Stimulated activated CD4-positive, alpha-beta T cell treated with anti-CD3 and anti-CD28 coated beads, Interleukin-15, amount 100 ng/mL, for 48 hours (primary cell): ENCODE measurements at places on chromosomes 6 and 20.

GRCh38 chr20:64038565-64039292 lies 2.7 kb downstream of the C20orf204 start:
- DNase-seq: peak; percentile 54

DNA sequence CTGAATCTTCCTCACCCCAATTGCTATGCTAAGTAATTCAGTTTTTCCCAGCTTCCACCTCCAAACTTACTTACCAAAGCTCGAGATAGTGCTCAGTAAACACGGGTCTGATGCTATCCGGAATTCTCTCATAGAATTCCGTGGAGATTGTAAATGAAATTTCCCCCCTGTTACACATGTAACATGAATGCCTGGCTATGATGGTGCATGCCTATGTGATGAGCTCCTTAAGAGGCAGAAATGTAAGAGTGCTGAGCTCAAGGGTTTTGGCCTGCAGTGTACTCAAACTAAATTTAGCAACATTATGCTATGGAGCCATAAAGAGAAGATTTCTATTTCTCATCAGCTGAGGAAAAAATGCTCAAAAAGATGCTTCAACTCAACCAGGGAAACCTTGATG lies 133.4 kb upstream of the FUT9 start:
- no peak for DNase-seq

- DNase-seq: no peak
Measured at GRCh38 chr6:2718334-2719092, 32.2 kb downstream of the MYLK4 start.

DNA sequence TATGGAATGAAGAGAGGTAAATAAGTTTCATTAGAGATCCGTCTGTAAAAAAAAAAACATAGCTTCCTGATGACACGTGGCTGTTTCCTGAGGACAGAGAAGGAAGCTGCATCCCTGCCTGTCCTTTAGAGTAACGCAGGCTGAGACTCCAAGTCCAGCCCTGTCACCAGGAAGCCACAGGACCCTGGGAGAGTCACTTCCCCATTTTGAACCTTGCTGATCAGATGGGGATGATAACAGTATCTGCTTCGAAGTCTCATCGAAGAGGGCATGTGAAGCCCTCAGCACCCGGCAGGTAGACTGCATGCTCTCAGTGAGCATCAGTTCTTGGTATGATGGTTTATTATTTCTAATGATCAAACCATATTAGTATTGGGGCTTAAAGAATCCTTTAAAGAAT lies 139.1 kb upstream of the KCNG1 start:
- DNase-seq: no peak

- no peak for DNase-seq
Measured at GRCh38 chr6:29758761-29759160, 35.5 kb downstream of the HLA-F start.

DNA sequence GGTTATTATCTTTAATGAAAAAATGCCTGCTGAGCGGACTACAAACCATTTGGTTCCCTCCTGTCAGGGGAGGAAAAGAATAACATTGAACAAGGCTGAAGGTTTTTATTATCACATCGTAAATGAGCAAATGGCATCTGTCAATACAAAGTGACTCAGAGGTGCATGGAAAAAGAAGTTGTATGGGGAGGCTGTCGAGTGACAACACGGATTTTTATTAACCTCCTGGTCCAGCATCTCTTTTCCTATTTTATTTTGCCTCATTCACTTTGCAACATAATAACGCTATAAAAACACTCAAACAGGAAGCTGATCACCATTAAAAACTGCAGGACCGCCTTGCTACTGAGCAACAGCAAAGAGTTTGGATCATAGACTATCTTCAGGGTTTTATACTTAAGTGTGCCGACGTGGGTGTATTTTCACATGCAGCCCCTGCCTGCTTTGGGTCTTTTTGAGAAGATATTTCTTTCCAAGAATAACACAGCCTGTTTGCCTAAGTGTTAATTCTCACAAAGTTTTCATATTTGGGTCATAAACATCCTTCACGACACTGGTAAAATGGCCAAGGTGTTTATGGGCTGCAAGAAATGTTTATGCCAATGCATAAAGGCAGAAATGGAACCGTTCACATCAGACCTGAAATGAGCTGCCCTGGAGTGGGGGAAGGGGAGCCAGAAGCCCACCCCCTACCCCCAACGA lies 132.1 kb upstream of the SALL4 start:
- DNase-seq: no peak

GRCh38 chr6:32610682-32611296 lies 21.1 kb upstream of the HLA-DRB1 start:
- DNase-seq: no peak

DNA sequence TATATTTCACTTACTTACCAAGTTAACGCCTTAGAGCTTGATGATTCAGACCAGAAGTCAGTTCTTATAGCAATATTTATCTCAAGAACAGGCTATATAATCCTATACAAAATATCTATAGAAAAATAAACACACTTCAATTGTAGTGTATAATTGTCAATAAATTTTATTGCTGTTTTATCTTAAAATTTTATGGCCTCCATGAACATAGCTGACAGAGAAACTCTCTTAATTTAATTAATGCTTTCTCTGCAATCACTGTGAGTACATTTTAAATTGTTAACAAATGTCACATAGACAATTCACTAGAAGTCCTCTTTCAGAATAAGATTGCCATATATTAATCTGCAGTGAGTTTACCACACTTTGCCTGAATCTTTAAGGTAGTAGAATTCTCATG lies 178.6 kb downstream of the RFPL4B start:
- DNase-seq: no peak

DNA sequence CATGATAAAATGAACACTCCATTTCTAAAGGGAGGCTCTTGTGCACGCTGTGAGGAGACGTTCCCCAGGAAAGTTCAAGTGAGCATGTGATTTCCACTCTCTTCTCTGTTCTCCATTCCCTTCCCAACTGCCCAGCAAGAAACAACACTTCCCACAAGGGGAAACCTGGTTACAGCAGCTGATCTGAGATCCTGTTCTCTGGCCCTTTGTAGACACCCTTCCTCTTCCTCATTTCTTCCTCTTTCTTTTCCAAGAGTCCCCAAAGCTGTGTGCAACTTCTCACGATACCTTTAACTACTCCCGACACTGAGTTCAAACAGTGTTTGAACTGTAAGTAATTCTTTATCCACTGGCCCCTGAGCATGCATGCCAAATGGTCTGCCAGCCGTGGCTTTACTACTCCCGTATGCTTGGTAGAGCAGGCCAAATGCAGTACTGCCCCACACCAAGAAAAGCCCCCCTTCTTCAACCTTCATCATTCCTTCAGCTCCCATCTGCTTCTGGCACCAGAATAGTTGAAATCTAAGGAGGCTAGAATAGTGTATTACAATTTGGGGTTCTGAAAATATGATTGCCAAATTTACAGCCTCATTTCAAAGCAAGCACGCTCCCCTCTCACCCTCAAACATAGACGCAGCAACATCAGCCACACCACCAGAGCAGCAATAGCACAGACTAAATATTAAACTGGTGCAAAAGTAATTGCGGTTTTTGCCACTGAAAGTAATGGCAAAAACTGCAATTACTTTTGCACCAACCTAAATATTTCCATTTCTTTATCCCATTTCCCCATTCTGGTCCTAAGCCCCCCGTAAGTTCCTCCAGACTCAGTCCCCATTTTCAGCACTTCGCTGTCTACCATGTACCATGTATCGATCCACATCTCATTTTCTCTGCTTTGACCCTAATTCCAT lies 4.3 kb downstream of the HLA-DMB start:
- no peak for DNase-seq

DNA sequence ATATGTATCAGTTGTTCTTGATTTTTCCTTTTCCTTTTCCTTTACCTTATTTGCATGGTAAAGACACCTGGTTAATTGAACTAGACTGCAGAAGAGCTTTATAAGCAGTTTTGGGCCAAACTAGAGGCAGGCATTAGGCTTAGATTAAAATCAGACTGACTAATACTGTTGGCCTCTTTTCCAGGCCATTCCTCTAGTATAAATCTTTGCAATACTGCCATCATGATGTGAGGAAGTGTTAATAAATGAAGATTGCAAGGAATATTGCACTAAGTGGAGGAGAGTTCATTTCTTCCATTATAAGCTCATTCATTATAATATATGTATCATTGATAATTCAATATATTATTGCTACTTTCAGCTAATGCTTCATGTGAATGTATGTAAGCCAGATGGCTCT lies 163.8 kb downstream of the MMUT start:
- no peak for DNase-seq

GRCh38 chr6:14876778-14877613 lies 368.9 kb upstream of the JARID2 start:
- DNase-seq: no peak

DNA sequence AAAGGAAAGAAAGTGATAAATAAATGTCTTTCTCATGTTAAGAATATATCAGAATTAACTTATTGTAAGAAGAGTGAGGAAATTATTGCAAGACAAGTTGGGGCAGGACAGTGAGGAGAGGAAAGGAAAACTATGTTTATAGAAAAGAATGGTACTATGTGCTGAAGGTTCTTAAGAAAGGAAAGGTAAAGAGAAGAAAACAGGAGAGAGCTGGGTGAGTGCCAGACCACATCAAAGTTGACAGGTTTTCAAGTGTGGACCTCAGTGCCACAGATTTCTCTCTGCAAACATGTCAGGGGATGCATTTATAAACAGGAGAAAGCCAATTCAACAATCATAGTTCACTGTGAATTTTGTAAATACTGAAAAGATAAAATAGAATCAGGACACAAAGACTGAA lies 439.2 kb downstream of the PKHD1 start:
- DNase-seq: no peak

DNA sequence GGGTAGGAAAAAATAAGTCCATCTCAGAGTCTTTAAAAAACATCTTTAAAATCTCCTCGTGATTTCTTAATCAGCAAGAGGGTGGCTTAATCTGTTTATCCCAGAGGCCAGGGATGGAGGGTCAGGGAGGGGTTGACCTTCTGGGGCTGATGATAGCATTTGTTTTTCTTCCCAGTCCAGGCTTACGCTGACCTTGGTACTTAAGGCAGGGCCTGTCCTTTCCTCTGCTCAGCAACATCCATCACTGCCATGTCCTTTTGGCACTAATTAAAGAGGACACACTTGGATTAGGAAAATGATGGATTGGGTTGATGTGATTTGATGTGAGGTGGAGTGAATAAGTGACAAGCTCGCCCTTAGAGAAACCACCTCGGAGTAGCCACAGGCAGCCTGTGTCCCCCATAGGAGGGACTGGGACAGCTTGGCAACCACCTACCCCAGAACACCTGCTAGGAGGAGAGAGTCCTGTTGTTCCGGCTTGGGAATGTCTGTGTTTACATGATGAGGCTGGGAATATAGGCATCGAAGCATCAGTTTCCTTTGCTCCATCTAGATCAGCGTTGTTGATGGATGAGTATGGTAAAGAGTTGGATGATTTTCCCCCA lies 44.2 kb downstream of the PHACTR3 start:
- DNase-seq: no peak

DNA sequence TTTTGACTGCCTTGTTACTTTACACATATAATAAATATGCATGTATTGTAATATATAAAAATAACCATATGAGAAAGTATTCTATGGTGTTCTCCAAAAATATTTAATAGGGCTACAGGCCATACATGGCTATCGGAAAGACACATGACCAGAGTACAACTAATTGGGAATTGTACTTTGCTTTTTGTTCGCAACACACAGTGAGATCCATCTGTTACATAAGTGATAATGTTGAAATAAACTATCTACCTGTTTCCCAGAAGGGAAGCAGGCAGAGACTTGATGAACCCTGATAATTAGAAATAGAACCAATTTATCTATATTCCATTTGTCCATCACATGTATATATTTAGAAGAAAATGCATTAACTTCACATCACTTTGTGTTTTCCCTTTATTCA lies 344.0 kb upstream of the PLCB4 start:
- no peak for DNase-seq

GRCh38 chr20:7710440-7710839 lies 229.8 kb downstream of the HAO1 start:
- DNase-seq: no peak

DNA sequence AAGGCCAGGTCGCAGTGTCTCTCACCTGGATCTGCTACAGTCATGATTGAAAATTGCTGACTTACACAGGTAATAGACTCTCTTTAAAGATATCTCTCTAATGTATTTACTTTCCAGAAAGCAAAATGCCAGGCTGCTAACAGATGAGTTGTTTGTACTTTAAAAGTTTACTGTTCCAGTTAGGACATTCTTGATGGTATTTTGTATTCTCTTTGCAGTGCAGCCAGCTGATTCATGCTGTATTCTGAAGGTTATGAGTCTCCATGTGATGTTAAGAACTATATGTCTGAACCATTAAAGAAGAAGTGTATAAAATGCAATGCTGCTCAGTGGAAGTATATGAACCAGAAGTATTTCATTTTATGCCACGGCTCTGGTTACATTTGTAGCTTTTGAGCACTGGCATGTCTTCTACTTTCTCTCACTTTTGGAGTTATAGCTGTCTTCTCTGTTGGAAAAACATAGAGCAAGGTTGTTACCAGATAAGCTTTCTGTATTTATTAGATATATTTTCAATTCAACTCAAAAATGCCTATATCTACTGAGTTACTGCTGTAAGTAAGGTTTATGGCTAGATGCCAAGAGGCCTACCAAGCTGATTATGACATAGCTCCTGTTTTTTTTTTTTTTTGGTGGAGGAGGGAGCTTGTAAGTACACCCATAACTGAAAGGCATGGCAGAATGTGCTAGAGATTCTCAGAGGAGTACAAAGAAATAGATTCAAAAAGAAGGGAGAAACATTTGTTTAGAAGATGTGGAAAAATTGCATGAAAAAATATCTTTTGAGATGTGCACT lies 130.5 kb upstream of the MAN1A1 start:
- no peak for DNase-seq

GRCh38 chr6:167422934-167423333 lies 98.0 kb downstream of the TTLL2 start:
- no peak for DNase-seq

- no peak for DNase-seq
Measured at GRCh38 chr6:22328474-22328873, 31.6 kb upstream of the PRL start.

DNA sequence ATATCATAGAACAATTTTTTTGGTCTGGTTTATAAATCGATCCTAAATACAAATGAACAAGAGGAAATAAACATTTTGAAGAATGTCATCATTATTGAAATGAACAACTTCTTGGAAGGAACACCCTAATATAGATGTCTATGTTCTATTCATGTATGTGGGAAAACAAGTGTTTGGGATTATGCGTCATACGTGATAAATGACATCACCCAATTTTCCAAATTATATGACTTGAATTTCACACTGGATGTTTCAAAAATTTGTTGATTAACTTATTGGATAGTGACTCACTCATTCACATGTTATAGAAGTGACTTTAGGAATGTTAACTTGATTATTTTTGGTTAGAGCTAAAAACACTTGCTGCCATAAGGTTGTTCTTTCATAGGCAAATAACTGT lies 18.6 kb downstream of the ARMC2 start:
- DNase-seq: no peak

DNA sequence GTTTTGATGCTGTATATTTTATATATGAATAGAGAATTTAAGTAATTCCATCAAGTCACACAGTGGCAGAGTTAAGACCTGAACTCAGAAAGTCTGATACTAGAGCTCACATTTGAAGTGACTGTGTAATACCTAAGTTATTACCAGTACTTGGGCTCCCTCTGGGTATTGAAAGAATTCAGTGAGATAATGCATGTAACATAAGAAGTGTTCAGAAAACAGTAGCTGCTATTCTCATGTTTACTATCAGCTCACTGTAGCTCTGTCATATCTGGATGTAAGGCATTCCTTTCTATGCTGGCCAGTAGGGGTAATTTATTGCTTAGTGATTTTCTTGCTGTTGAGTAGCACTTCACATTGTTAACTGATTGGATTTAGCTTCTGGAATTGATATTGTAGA lies 44.6 kb downstream of the NKX2-4 start:
- DNase-seq: no peak

GRCh38 chr6:112906726-112907125 lies 559.6 kb downstream of the RFPL4B start:
- DNase-seq: no peak
